ENCODE measurements at places on chromosomes 3 and 15. TPM values are rescaled to one million over a fixed set of nuclear protein-coding genes. Genes with fewer than 3 reads are reported as not detected.

DNA sequence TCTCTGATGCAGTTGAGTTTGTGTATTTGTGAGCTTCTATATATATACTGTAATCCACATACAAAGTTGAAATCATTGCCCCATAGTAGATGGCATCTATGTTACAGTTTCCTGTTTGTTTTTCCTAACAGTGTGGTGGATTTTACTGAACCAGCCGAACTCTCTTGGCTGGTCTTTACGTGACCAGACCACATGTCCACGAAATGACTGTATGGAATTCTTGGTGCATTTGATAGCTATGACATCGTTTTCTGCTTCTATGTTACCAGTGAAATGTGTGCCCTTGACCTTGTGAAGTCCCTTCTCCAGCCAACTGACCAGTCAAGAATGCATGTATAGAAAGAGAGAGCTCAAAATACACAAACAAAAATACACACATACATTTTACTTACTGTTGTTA is 1.8 kb downstream of the KCNMB2 start:
- no peaks in the 10 kb centered on the region for H3K36me3 ChIP-seq
- peaks cover 50% of the 10 kb centered on the region for H3K27me3 ChIP-seq
- no peak for ATAC-seq
- no peak overlapping the region for H3K4me3 ChIP-seq

DNA sequence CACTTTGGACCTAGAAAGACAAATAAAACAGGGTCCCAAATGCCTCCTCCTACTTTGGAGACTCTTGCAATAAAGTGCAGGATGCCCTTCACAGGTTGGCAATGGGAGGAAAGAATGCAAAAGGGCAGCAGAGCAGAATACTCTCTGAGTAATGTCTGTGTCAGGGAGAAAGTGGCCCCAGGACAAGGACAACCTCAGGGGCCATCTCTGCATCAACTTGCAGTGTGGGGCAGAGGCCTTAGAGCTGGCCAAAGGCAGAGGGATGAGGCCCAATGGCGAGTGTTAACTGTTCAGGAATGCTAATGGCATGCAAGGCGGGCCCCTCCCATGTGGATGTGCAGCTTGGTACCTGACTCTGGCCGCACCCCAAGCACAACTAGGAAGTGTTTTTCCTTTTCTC is 8.4 kb downstream of the UPK1B start:
- no peaks in the 10 kb centered on the region for H3K36me3 ChIP-seq
- H3K27me3 ChIP-seq: peaks cover 8% of the 10 kb centered on the region
- no peak for ATAC-seq
- no peak overlapping the region for H3K27ac ChIP-seq

DNA sequence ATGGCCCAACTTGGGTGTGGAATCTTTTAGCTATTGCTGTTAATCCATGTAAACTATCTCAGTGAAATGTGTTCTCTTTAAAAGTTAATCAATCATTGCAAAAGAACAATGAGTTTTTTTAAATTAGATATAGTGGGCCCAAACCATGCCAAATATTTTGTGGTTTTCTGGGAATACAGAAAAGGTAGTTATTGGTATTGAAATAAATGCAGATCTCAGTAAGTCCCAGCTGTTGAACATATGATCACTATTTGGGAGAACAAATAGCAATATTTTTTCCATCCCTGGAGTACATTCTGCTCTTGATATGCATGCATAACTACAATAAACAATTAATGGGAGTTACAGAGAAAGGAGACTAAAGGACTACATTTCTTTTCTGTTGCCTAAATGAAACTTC is 36.0 kb upstream of the LEKR1 start:
- H3K36me3 ChIP-seq: peaks cover 17% of the 10 kb centered on the region
- ATAC-seq: no peak

DNA sequence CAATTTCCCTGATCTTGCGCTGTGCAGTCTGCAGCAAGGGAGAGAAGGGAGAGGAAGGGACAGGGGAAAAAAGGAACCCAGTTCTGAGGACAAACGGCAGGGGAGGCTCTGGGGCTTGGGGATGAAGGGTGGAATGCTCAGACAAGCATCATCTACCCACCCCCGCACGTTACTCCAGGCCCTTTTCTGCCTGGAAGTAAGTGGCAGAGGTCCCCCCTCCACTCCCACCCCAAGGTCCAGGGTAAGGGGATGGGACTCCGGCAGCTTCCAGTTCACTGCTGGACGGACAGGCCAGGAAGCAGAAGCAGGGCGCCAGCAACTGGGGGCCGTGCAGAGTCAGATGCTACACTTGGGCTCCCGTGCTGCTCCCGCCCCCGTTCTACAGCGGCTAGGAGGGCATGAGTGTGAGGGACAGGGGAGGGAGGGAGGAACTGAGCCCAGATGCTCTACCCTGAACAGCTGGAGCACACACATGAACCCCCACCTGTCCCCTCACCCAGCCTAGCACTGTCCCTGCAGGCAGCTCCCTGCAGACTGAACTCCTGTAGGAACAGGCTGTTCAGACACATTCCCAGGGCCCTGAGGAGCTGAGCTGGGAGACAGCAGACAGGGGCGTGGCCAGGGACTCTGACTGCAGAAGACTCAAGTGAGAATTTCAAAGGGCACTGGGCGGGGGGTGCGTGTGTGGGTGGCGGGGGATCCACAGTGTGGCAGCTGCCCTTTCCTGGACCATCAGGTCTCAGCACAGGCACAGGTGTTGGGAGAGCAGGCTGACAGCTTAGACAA is 59.7 kb downstream of the SENP2 start:
- H3K4me3 ChIP-seq: no peak overlapping the region
- H3K36me3 ChIP-seq: no peaks in the 10 kb centered on the region
- H3K4me1 ChIP-seq: no peaks in the 10 kb centered on the region
- H3K27me3 ChIP-seq: peaks cover 14% of the 10 kb centered on the region
- H3K27ac ChIP-seq: no peak overlapping the region

DNA sequence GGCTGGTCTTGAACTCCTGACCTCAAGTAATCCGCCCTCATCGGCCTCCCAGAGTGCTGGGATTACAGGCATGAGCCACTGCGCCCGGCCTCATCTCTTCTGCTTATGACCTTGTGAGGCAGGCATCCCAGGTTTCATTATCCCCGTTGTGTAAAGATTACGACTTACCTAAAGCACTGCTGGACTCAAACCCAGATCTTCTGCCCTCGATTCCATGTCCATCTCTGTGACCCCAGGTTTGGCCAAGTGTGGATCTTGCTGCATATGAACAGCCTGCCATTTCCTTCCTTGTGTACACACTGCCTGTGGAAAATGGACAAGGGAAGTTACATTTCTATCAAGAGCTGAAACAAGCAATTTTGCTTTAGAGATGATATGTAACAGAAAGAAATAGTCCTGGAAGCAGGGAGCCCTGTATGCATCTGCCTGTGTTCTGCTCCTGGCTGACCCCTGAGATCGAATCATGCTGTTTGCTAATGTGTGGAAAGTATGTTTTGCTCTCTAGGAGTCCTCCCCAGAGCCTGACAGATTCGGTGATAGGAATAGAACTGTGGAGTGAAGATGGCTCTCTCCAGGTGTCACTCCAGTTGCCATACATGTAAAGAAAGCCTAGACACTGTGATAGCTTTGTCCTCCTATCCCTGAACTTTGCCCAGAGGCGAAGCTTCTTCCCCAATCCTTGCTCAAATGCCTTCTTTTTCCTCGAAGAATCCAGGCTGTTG is 11.8 kb upstream of the LIPC start:
- peak; percentile 11 for ATAC-seq
- H3K27ac ChIP-seq: peak overlapping the region; percentile 69
- H3K4me3 ChIP-seq: no peak overlapping the region
- H3K4me1 ChIP-seq: peaks cover 7% of the 10 kb centered on the region
- no peaks in the 10 kb centered on the region for H3K27me3 ChIP-seq
- H3K36me3 ChIP-seq: no peaks in the 10 kb centered on the region

- peaks cover 19% of the 10 kb centered on the region for H3K27me3 ChIP-seq
- H3K4me3 ChIP-seq: peak within 1 kb of the TSS; percentile 93
- peaks cover 15% of the 10 kb centered on the region for H3K4me1 ChIP-seq
- peak; percentile 99 for ATAC-seq
Observed at GRCh38 chr3:126703512-126704493, at the start of gene CHCHD6. Gene CHCHD6, plus strand, starts transcription at chr3:126704240. Its CDS starts 73 bp downstream, at chr3:126704313.

DNA sequence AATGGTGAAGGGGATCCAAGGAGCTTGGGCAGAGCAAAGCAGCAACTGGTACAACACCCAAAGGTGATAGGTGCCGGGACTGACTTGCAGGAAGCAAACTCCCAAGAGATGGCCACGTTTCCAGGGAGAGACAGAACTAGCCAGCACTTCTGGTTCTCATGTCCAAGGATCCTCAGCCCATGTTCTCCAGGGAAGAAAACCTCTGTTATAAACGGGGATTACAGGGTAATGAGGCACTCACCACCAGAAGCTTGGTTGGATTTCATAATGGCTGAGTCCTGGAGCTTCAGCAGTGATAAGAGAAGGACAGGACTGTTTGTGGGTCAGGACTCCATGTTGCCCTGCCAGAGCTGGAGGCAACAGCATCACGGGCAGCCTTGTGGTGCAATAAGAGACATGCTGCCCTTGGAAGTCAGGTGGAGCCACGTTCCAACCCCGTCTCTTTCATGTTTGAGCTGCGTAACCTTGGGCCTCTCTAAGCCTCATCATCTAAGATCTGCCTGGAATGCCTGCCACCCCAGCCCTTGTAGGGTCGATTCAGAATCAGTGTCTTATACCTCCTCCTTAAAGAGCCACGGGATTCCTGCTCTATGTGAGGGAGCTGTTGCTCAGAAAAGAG is 181.0 kb downstream of the ABHD5 start:
- H3K27ac ChIP-seq: no peak overlapping the region
- no peak for ATAC-seq
- H3K4me3 ChIP-seq: no peak overlapping the region

DNA sequence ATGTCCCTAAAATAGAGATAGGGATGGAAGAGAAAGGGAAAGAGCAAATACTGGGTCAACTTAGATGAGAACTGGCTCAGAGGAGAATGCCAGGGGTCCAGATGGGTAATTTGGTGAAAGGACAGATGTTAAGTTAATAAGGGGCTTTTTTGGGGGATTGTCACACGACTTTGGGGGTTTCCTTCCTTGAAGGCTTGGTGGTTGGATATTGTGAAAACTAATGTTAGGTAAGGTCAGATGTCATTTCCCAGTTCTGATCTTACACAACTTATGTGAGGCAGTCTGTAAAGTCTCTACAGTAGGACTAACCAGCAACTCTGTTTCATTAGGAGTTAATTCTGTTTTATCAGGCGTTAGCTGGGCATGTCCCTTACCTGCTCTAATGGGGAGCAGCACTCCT is 231.1 kb downstream of the NR2F2 start:
- H3K27ac ChIP-seq: no peak overlapping the region
- ATAC-seq: no peak
- no peaks in the 10 kb centered on the region for H3K4me1 ChIP-seq
- no peaks in the 10 kb centered on the region for H3K27me3 ChIP-seq
- H3K4me3 ChIP-seq: no peak overlapping the region

- no peaks in the 10 kb centered on the region for H3K4me1 ChIP-seq
- ATAC-seq: peak; percentile 28
- no peak overlapping the region for H3K27ac ChIP-seq
- peaks cover 14% of the 10 kb centered on the region for H3K27me3 ChIP-seq
- no peaks in the 10 kb centered on the region for H3K36me3 ChIP-seq
Observed at GRCh38 chr3:87167628-87168456, 59.3 kb upstream of the CHMP2B start.

GRCh38 chr15:56805466-56806147 is 72.3 kb upstream of the ZNF280D start:
- no peaks in the 10 kb centered on the region for H3K36me3 ChIP-seq
- peak overlapping the region; percentile 53 for H3K4me3 ChIP-seq
- no peaks in the 10 kb centered on the region for H3K4me1 ChIP-seq
- peak overlapping the region; percentile 68 for H3K27ac ChIP-seq
- ATAC-seq: peak; percentile 100

DNA sequence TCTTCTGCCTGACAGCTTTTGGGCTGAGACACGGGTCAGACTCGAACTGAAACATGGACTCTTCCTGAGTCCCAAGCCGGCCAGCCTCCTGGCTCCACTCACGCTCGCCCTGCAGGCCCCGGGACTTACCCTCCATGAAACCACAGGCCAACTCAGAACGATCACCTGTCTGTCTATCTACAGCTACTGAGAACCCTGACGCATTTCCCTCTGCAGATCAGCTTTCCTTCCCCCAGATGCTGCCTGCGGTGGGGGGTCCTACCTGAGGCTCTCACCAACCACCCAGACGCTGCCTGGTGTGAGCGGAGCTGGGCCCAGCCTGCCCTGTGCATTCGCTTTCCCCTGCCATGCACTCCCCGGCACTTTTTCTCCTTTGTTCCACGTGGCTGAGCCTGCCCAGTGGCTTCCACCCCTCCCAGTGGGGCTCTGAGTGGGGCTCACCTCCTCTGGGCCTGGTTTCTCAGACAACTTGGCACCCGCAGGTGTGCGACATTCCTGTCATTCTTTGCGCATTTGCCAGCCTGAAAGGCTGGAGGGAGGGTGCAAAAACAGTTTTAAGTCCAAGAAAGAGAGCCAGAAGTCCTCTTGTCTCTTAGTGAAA is 60.2 kb downstream of the PLXNA1 start:
- peaks cover 1% of the 10 kb centered on the region for H3K27me3 ChIP-seq
- no peaks in the 10 kb centered on the region for H3K36me3 ChIP-seq
- no peak overlapping the region for H3K4me3 ChIP-seq
- no peak overlapping the region for H3K27ac ChIP-seq
- H3K4me1 ChIP-seq: no peaks in the 10 kb centered on the region
- no peak for ATAC-seq

DNA sequence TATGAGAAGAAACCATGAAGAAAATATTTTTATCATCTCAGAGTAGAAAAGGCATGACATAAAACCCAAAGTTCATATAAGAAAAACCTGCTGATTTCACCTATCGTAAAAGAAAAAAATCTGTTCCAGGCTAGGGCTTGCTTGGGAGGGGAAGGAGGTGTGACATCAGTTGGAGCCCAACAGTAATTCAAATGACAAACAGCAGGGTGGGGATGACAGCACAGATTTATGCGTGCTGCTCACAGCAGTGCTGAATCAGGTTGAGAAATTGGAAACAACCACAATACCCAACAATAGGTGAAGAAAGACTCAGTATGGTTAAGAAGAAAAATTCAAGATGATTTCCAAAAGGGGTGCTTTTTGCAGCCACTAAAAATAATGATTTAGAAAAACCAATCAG is 172.4 kb downstream of the PDE8A start:
- H3K4me1 ChIP-seq: peaks cover 7% of the 10 kb centered on the region
- H3K27ac ChIP-seq: no peak overlapping the region
- peak; percentile 54 for ATAC-seq
- no peaks in the 10 kb centered on the region for H3K36me3 ChIP-seq

DNA sequence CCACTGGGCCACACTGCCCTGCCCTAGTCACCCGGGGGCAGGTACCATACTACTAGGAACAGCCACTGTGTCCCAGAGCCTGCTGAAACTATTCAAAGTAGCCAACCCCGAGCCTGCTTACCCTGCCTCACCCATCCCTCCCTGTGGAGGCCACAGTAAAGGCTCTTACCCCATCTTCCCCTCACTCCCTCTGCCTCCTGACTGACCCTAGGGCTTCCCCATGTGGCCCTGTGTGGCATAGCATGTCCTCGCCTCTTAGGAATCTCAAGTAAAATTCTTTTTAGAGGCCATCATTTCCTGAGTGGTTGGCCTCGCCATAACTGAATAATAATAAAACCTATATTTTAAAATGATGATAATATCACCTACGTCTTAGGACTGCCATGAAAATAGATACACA is 112.2 kb upstream of the SLC6A11 start:
- H3K27ac ChIP-seq: no peak overlapping the region
- no peaks in the 10 kb centered on the region for H3K36me3 ChIP-seq
- no peaks in the 10 kb centered on the region for H3K4me1 ChIP-seq
- ATAC-seq: no peak
- no peak overlapping the region for H3K4me3 ChIP-seq

- ATAC-seq: no peak
- no peaks in the 10 kb centered on the region for H3K27me3 ChIP-seq
- no peaks in the 10 kb centered on the region for H3K4me1 ChIP-seq
- no peak overlapping the region for H3K27ac ChIP-seq
- no peaks in the 10 kb centered on the region for H3K36me3 ChIP-seq
Observed at GRCh38 chr3:186596568-186597287, 16.1 kb upstream of the AHSG start.

TMEM266 gene
- not detected for total RNA-seq

CLCN2 gene
- 9.5 TPM for total RNA-seq

ALPK3 gene
- 0.29 TPM for total RNA-seq

PLA2G4E gene
- 0.13 TPM for total RNA-seq

SNX22 gene
- 0.26 TPM for total RNA-seq

All from activated T-helper 17 cell treated with anti-CD3 and anti-CD28 coated beads, Interleukin-2, amount 50 U/mL, for 72 hours (primary cell).